ENCODE measurements at places on chromosomes 7 and 10.

GRCh38 chr7:49341849-49342248, 417.5 kb downstream of the CDC14C start:
- no peak for DNase-seq

DNA sequence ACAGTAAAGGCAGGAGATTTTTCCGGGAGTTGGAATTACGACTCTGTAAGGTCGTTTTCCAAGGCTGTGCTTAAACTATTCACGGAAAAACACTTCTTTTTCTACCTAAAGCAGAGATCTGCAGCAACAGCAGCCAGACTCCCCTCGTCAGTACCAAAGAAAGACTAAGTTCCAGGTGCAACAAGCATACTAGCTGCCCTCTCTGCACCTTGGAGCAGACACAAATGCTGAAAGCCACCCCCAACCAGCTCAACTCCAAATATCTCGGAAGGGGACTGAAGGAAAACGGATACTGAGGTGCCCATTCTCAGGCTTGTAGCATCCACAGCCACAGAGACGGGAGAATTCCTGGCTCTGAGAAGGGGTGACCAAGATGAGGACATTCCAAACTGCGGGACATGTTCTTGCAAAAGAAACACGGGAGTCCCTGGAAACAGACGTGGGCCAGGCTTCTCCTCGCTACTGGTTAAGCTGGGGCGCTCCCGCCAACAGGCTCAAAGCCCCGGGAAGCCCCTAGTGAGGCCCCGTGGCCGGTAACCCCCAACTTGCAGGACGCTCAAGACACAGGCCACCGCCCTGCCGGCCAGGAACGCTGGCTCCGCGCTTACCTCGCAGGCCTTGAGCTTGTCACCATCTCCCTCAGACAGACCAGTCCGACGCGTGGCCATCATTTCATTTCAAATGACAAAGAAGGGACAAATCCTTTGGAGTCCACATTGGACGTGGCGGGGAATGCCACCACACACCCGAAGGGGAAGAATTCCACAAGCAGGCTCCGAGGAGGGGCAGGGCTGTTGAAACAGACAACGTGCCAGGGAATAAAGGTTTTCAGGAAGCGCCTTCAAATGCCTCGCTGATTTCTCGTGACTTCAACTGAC, 2.2 kb downstream of the ARHGAP21 start:
- DNase-seq, result peak; percentile 35

GRCh38 chr7:39238234-39238869, 260.6 kb downstream of the POU6F2 start:
- peak; percentile 29 for DNase-seq

DNA sequence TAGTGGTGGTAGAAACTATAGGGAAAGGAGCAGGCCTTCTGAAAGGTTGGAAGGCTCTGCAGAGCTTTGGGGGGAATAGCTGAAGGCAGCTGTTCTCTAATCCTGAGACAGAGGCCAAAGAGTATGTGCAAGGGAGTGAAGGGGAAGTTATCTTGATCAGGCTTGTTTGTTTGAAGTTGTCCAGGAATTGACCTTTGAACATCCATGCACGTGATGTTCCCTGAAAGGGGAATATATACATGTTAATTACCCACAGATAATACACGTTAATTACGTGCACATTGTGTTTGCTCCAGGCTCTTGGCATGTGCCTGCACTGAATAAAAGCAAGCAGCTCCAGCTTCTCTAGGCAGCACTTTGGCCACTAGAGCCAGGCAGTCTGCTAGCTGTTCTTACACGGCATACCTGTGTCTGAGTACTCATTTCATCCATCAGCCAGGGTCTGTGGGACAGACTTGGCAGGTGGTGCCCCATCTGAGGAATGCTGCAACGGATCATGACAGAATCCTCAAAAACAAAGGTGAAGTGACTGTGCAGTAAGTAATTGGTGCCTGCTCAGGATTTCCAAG, 18.0 kb upstream of the STARD3NL start:
- DNase-seq, result no peak

DNA sequence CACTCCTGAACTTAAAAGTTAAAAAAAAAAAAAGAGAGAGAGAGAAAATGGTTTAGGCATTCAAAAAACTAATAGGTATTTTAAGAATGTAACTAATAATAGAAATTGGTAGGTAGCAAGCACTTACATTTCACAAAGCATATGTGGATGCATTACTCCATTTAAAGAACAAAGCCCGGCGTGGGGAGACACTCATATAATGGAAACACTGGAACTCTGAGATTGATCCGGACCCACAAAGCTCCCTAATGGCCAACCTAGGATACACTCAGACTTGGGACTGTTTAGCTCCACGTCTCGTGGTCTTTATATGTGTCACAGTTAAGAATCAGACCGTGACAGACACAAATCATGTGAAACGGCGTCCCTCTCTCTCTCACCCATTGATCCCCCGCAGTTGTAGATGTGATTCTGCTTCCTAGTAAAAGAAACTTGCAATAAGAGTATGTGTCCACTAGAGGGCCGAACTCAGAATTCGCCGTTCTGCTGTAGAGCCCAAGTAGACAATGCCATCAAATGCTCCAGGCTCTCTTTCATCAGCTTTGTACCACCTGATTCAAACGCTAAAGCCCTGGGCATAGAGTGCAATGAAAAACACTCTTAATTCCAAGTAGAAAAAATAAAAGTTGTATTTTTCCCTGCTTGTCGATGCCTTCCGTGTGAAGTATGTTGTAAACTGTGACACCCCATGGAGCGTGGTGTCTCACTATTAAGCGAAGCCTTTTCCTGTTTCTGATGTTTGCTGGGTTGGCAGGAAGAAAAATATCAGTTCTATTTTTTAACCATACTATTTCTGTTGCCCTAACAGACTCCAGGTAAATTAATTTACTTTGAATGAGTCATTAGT, 429.0 kb upstream of the MTPN start:
- DNase-seq, result peak; percentile 75
